H9 (cell line): ENCODE measurements at places on chromosomes 1 and 21.

DNA sequence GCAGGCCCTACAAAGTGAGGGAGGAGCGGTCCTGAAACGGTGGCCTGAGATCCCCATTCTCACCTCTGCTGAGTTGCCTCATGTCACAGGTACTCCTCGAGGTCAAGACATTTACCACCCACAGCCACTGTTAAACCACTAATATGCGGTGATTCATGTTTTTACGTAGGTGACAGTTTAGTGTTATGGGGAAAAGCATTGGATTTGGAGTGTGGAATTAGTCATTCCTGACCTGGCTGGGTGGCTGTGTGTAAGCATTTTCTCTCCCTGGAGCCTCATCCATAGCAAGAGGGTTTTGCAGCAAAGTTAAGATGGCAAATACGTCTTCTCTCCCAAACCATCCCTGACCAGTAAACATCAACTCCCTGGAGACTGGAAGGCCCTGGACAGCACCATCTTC, 57.8 kb upstream of the KCNJ6 start:
- DNase-seq, result no peak

GRCh38 chr1:47295579-47295978, 18.4 kb downstream of the STIL start:
- no peak for DNase-seq

DNA sequence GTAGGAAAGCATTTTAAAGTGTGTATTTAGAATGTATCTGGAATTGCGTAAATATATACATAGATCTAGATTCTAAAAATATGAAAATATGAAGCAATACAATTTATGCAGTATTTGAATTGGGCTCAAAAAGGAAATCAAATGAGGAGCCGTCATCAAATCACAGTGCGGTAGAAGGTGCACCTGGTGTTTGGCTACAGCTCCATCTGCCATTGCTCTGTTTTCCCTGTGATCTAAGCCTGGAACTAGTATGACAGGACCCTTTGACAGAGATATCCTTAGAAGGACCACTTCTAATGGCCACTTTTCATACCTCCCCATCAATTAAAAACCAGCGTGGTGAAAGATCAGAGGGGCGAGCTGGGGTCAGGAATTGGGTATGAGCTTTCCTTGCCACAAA, 202.6 kb downstream of the NFIA start:
- no peak for DNase-seq

GRCh38 chr1:159652506-159652905, 61.9 kb downstream of the CRP start:
- no peak for DNase-seq

GRCh38 chr1:8661185-8662110, 156.0 kb downstream of the RERE start:
- DNase-seq, result no peak
